ENCODE measurements at places on chromosomes 1 and 21. TPM values are rescaled to one million over a fixed set of nuclear protein-coding genes. Genes with fewer than 3 reads are reported as not detected.

GRCh38 chr21:14383596-14384180 is 742 bp upstream of the HSPA13 start:
- peak overlapping the region; percentile 50 for H3K27ac ChIP-seq
- no peak for DNase-seq
- peaks cover 13% of the 10 kb centered on the region for H3K4me1 ChIP-seq
- no peaks in the 10 kb centered on the region for H3K36me3 ChIP-seq
- H3K4me3 ChIP-seq = peak overlapping the region; percentile 70

DNA sequence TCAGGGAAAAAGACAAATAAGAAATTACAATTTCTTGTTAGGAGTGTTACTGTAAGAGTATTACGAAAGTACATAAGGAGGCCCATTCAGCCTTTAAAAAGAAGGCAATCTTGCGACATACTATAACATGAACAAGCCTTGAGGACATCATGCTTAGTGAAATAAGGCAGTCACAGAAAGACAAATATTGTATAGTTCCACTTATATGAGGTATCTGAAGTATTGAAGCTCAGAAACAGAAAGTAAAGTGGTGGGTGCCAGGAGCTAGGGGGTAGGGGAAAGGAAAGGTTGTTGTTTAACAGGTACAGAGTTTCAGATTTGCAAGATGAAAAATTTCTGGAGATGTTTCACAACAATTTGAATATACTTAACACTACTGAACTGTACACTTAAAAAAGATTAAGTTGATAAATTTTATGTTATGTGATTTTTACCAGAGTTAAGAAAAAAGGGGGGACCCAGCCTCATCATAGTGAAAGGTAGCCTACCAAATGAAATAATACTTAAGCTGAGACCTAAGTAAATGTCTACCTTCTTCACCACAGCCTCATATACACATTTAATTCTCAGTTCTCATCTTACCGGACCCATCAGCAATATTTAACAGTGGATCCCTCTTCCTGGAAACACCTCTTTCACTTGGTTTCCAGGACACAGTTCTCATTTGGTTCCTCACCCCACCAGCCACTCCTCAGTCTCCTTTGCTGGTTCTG is 19.5 kb downstream of the USP24 start:
- peaks cover 34% of the 10 kb centered on the region for H3K4me1 ChIP-seq
- DNase-seq = no peak
- no peaks in the 10 kb centered on the region for H3K36me3 ChIP-seq
- no peaks in the 10 kb centered on the region for H3K27me3 ChIP-seq
- H3K4me3 ChIP-seq = no peak overlapping the region

DNA sequence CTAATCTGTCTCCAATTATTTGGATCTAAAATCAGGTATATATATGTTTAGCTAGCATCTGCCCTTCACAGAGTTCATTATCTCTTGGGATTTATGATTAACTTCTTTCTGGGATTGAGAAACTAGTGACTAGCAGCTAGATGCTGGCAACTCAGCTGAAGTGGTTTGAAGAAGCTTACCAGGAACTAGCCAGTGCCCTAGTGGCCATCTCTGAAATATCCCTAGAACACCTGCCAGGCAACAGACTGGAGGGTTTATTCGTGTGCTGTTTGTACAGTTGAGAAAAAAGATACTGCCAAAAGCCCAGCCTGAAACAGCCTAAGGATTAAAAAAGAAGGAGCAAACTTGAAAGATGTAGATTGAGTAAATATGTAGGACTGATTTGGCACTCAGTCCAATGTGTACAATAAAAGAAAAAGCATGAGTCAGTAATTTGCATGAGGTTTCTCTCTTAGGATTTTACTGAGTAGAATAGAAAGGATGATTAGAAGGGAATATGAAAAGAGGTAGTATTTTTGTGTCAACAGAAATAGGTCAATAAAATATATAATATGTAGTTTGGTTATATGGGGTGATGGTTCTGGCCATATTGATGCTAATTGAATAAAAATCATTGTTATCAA is 1144.6 kb upstream of the ADGRL2 start:
- H3K4me1 ChIP-seq = no peaks in the 10 kb centered on the region
- no peak for DNase-seq
- H3K27ac ChIP-seq = no peak overlapping the region
- H3K27me3 ChIP-seq = no peaks in the 10 kb centered on the region

- no peak overlapping the region for H3K4me3 ChIP-seq
- H3K27me3 ChIP-seq = no peaks in the 10 kb centered on the region
- no peak for DNase-seq
- no peak overlapping the region for H3K27ac ChIP-seq
- H3K36me3 ChIP-seq = no peaks in the 10 kb centered on the region
- H3K4me1 ChIP-seq = peaks cover 20% of the 10 kb centered on the region
Observed at GRCh38 chr1:171139890-171140289, 45.2 kb upstream of the FMO2 start.

CFAP74 gene
- under 0.01 TPM for total RNA-seq

DNA sequence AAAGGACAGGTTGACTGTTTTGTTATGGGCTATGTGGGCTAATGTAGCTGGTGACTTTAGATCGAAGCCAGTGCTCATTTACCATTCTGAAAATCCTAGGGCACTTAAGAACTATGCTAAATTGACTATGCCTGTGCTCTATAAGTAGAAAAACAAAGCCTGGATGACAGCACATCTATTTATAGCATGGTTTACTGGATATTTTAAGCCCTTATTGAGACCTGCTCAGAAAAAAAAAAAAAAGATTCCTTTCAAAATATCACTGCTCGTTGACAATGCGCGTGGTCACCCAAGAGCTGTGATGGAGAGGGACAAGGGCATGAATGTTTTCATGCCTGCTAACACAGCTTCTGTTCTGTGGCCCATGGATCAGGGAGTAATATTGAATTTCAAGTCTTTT is 48.1 kb downstream of the CAMSAP2 start:
- no peaks in the 10 kb centered on the region for H3K36me3 ChIP-seq
- H3K4me3 ChIP-seq = no peak overlapping the region
- no peak for DNase-seq
- H3K27ac ChIP-seq = no peak overlapping the region
- no peaks in the 10 kb centered on the region for H3K4me1 ChIP-seq

PTGFR gene
- total RNA-seq = 3.0 TPM

NDC1 gene
- 7.3 TPM for total RNA-seq

DNA sequence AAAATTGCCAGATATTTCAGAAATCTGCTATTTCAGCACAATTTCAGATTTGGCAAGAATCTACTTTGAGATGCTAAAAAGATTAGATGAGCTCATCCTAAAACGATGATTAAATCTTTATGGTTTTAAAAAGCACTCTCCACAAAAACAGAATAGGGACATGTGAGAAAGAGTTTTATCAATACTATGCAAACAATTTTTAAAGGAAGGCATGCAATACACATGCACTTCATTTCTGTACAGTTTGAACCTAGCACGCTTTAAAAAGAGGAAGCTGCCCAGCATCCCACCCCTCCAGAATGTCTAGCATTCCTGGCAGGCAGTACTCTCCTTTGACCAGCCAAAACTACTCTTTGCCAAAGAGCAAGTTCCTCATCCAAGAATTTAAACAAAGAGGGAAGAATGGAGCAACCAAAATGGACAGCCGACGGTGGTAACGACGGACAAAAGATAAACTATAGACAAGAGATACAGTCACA is 1.3 kb downstream of the ARHGAP29 start:
- no peaks in the 10 kb centered on the region for H3K36me3 ChIP-seq
- H3K4me1 ChIP-seq = peaks cover 17% of the 10 kb centered on the region
- H3K27me3 ChIP-seq = no peaks in the 10 kb centered on the region
- no peak for DNase-seq
- no peak overlapping the region for H3K4me3 ChIP-seq

BTBD19 gene
- 5.7 TPM for total RNA-seq

- DNase-seq = no peak
- H3K27ac ChIP-seq = no peak overlapping the region
- no peak overlapping the region for H3K4me3 ChIP-seq
- peaks cover 6% of the 10 kb centered on the region for H3K4me1 ChIP-seq
Observed at GRCh38 chr1:180507795-180508724, 5.7 kb upstream of the ACBD6 start.

GRCh38 chr1:156310962-156311361 is 11.9 kb upstream of the VHLL start:
- H3K4me1 ChIP-seq = no peaks in the 10 kb centered on the region
- peaks cover 57% of the 10 kb centered on the region for H3K36me3 ChIP-seq
- DNase-seq = no peak
- no peaks in the 10 kb centered on the region for H3K27me3 ChIP-seq

- no peaks in the 10 kb centered on the region for H3K36me3 ChIP-seq
- no peaks in the 10 kb centered on the region for H3K4me1 ChIP-seq
- DNase-seq = no peak
- no peak overlapping the region for H3K27ac ChIP-seq
- no peak overlapping the region for H3K4me3 ChIP-seq
Observed at GRCh38 chr1:5638582-5638981, 353.6 kb downstream of the NPHP4 start.

- no peaks in the 10 kb centered on the region for H3K27me3 ChIP-seq
- H3K36me3 ChIP-seq = no peaks in the 10 kb centered on the region
- H3K4me3 ChIP-seq = no peak overlapping the region
- peak; percentile 34 for DNase-seq
- H3K27ac ChIP-seq = peak overlapping the region; percentile 36
- H3K4me1 ChIP-seq = peaks cover 13% of the 10 kb centered on the region
Observed at GRCh38 chr21:38925923-38926322, 120.2 kb downstream of the ETS2 start.

- no peak overlapping the region for H3K27ac ChIP-seq
- no peaks in the 10 kb centered on the region for H3K36me3 ChIP-seq
- peaks cover 41% of the 10 kb centered on the region for H3K4me1 ChIP-seq
- no peaks in the 10 kb centered on the region for H3K27me3 ChIP-seq
- peak; percentile 27 for DNase-seq
- H3K4me3 ChIP-seq = no peak overlapping the region
Observed at GRCh38 chr1:229842302-229843255, 216.5 kb downstream of the URB2 start.

DNA sequence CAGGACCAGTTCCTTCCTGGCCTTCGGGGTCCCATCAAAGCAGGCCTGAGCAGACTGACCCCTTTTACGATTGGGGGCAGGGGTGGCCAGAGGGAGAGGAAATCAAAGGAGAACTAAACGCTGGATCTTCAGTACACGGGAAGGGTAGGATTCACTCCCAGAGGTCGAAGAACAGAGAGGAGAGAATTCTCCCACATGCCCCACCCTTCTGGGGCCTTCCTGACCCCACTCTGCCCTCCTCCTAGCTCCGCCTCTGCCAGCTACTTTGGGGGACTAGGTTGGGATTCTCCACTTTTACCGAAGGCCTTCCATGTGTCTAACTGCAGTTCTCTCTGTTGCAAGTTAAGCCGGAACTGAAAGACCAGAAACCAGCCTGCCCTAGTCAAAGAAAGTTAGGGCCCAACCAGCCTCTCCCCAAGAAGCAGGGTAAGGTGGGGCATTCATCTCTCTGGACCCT is 654 bp upstream of the ARHGEF2 start:
- no peaks in the 10 kb centered on the region for H3K27me3 ChIP-seq
- H3K36me3 ChIP-seq = no peaks in the 10 kb centered on the region
- H3K4me3 ChIP-seq = peak overlapping the region; percentile 44

All from body of pancreas (tissue), 4 donors.